ENCODE measurements at places on chromosomes 2 and 18.

DNA sequence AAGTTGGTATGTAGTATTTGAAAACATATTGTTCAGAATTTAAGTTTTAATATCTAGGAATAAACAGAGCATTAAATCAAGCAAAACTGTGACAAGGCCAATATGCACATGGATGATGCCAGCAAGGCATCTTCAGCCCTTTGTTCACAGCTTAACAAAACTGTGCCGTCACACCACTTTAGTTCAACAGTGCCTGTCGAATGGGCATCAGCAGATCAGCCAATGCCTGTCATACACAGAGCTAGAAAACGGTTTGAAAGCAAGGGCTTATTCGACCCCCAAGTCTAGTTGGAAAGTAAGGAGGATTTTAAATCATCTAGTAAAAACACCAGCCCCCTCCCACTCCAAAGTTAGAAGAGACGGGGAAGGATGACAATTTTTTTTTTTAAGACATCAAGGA is 16.7 kb downstream of the ZEB2 start:
- no peak for DNase-seq

GRCh38 chr2:47189635-47190034 is 34.5 kb upstream of the STPG4 start:
- DNase-seq: no peak

DNA sequence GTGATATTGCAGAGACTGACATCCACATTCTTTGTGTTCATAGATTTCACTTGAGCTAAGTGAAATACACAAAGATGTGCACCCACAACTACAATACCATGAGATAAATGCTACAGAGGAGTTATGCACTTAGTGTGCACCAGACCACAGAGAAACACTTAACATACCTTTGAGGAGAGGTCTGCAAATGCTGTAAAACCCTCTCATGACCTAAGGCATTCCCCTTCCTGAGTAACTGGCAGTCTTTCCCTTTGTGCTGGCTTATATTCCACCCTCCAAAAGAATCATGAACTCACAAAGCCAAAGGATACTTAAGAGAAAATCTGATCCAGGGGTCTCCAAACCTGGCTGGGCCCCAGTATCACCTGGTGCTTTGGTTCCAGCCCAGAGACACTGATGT is 16.2 kb downstream of the NXPH2 start:
- no peak for DNase-seq

DNA sequence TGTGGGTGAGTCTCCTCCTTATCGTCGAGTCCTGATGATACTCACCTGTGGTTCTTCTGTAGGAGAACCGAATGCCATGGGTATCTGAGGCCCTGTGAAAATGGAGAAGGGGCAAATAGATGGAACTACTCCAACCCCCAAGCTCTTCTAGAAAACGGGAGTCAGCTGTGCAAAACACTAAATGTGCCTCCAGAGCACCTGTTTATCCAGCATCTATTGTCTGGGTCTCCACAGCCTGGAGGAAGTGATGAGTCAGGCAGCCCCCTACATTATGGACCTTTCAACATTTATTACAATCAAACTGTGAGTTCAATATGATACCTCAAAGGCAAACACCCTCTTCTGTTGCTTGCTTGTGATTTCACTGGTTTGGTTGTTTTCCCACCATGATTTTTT is 9.8 kb upstream of the LRRFIP1 start:
- DNase-seq: no peak
